ENCODE measurements at places on chromosomes 3 and 15. TPM values are rescaled to one million over a fixed set of nuclear protein-coding genes. Genes with fewer than 3 reads are reported as not detected.

GRCh38 chr3:197749315-197749600, 425 bp upstream of the FYTTD1 start:
- H3K36me3 ChIP-seq: no peaks in the 10 kb centered on the region
- no peaks in the 10 kb centered on the region for H3K27me3 ChIP-seq
- peak overlapping the region; percentile 75 for H3K27ac ChIP-seq
- H3K4me3 ChIP-seq: peak overlapping the region; percentile 93
- DNase-seq: peak; percentile 69

- peaks cover 8% of the 10 kb centered on the region for H3K36me3 ChIP-seq
- DNase-seq: peak; percentile 66
- H3K4me3 ChIP-seq: no peak overlapping the region
- H3K27me3 ChIP-seq: no peaks in the 10 kb centered on the region
- H3K27ac ChIP-seq: peak overlapping the region; percentile 62
- peaks cover 57% of the 10 kb centered on the region for H3K4me1 ChIP-seq
Observed at GRCh38 chr15:99845009-99845408, 111.8 kb upstream of the LYSMD4 start.

DNA sequence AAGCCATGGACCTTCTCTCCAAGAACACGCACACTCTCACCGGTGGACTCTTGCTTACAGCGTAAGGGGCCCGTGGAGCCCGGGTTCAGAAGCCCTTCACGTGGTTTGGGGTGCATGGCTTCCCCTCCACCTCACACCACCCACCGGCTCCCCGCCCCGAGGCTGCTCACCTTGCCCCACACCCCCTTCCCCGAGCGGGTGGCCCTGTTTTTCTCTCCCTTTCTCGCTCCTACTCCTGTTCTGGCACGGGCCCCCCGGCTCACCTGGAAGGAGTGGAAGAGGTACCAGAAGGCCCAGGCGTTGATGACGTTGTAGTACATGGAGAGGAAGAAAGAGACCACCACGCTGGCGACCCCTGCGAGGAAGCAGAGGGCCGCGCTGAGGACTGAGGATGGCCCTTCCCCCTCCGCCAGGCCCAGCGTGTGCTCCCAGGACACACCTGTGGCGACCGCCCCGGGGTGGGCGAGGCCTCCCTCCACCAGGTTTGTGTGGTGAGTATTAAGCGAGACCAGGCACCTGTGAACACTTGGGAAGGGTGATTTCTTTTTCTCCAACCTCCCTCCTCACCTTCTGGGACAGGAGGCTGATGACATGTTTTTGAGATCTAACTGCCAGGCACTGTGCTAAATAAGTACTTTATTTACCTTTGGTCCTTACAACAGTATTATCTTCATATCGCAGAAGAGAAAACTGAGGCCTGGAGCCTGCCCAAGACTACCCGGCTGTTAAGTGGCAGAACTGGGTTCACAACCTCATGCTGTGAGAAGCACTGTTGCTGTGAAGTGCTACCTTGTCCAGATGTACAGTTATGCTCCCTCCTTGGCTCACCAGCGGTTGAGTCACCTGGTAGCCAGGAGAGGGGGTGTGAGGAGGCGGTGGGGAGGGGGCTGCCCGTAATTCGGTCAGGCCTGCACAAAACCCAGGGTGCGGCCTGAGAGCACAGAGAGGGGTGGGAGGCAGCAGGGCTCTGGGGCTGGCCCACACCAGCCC, 16.3 kb downstream of the SLC6A20 start:
- no peaks in the 10 kb centered on the region for H3K27me3 ChIP-seq
- H3K27ac ChIP-seq: no peak overlapping the region
- no peak overlapping the region for H3K4me3 ChIP-seq
- no peaks in the 10 kb centered on the region for H3K36me3 ChIP-seq
- no peaks in the 10 kb centered on the region for H3K4me1 ChIP-seq

DNA sequence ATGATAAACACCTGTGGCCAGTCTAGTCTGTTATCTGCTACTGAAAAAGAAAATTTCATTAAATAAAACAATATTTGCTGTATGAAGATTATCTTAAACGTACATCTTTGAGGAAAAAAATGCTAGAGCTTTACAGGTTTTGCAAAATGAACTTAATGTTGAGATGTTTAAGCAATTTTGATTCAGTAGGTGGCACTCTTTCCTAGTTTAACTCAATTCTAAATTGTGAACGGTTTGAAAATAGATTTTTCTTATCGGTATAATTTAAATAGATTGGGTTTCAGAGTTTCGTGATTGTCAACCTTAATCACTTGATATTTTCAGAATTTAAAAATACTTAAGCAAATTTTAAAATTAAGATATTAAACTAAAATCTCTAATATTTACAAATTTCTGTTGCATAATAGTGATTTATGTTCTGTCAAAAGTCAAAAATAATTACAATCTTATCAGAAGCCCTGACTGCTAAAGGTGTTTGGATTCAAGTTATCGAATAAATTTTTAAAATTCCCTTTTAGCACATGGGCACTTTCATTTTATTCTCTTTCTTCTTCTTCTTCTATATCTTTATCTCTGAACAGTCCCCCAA, 7.0 kb upstream of the RNF111 start:
- no peak overlapping the region for H3K4me3 ChIP-seq
- H3K27ac ChIP-seq: no peak overlapping the region
- peaks cover 33% of the 10 kb centered on the region for H3K4me1 ChIP-seq
- H3K27me3 ChIP-seq: no peaks in the 10 kb centered on the region
- no peak for DNase-seq
- no peaks in the 10 kb centered on the region for H3K36me3 ChIP-seq

- no peaks in the 10 kb centered on the region for H3K27me3 ChIP-seq
- no peak overlapping the region for H3K27ac ChIP-seq
- DNase-seq: no peak
- no peaks in the 10 kb centered on the region for H3K36me3 ChIP-seq
- peaks cover 9% of the 10 kb centered on the region for H3K4me1 ChIP-seq
Observed at GRCh38 chr3:128231606-128232005, 78.3 kb downstream of the EEFSEC start.

DNA sequence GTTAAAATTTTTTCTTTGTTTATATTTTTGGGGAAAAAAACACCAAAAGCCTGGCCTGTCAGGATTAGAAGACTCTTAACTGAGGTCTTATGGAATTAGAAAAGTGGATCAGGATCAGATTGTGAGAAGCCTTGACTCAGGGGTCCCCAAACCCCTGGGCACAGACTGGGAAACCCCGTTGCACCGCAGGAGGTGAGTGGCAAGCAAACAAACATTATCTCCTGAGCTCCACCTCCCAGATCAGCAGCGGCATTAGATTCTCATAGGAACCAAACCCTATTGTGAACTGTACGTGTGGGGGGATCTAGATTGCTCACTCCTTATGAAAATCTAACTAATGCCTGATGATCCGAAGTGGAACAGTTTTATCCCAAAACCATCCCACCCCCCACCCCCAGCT, 117.2 kb downstream of the TCF12 start:
- peaks cover 61% of the 10 kb centered on the region for H3K4me1 ChIP-seq
- H3K4me3 ChIP-seq: no peak overlapping the region
- H3K27me3 ChIP-seq: no peaks in the 10 kb centered on the region
- no peak overlapping the region for H3K27ac ChIP-seq

GRCh38 chr15:68114356-68114755, 60.2 kb downstream of the PIAS1 start:
- peak overlapping the region; percentile 9 for H3K4me3 ChIP-seq
- H3K4me1 ChIP-seq: peaks cover 69% of the 10 kb centered on the region
- H3K27me3 ChIP-seq: no peaks in the 10 kb centered on the region
- H3K36me3 ChIP-seq: peaks cover 17% of the 10 kb centered on the region
- DNase-seq: no peak
- H3K27ac ChIP-seq: no peak overlapping the region

DNA sequence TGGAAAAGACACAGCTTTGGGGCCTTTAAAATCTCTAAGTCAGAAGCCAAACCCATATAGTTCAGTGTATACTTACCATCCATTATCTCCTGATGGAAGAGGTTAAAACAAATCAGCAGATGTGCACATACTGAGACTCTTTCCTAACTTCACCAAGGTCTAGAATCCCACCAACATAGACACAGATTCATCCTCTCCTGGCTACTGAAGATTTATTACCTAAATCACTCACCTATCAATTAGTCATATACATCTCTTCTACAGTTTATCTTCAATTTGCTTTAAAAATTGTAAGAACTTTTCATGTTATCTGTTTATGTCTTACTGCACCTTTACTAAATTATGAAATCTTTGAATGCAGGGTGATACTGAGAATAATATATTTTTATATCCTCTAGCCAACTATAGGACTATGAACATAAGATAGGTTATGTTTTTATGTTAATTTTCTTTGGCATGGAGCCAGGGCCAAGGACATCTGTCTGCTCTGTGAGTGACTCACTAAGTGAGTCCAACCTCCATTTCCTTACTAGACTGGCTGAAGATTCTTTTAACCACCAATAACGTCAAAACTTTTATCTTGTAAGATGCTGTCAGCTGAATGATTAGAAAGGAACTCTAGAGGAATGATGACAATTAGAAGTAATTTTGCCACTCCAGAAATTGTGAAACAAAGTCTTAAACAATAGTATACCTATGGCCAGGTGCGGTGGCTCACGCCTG, 397.6 kb downstream of the FOXP1 start:
- DNase-seq: peak; percentile 50
- H3K27me3 ChIP-seq: no peaks in the 10 kb centered on the region
- no peak overlapping the region for H3K4me3 ChIP-seq
- peaks cover 67% of the 10 kb centered on the region for H3K4me1 ChIP-seq
- H3K36me3 ChIP-seq: peaks cover 6% of the 10 kb centered on the region
- H3K27ac ChIP-seq: peak overlapping the region; percentile 37

DNA sequence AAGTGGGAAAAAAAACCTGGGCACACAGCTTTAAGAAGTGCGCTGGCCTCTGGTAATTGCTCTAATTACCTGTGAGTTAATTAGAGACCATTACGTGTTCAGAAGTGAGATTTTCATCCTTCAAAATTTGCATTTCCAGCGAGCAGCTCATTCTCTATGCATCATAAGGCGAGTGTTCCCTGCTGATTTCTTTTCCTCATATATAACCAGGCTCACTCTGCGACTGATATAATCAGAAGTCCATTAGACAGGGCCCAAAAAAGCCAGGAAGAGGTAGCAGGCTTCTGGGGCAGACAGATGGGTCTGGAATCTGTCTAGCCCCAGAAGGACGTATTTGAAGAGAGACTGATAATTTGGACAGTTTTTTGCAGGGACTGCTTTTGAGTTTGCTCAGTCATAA, 158.7 kb downstream of the MTHFS start:
- no peaks in the 10 kb centered on the region for H3K36me3 ChIP-seq
- H3K4me3 ChIP-seq: no peak overlapping the region
- H3K27me3 ChIP-seq: no peaks in the 10 kb centered on the region
- no peak for DNase-seq

GRCh38 chr15:82098674-82099073, 52.9 kb upstream of the MEX3B start:
- no peak overlapping the region for H3K27ac ChIP-seq
- H3K4me1 ChIP-seq: no peaks in the 10 kb centered on the region
- no peaks in the 10 kb centered on the region for H3K36me3 ChIP-seq
- H3K4me3 ChIP-seq: no peak overlapping the region
- peaks cover 3% of the 10 kb centered on the region for H3K27me3 ChIP-seq

GRCh38 chr3:124635169-124635539, 95.1 kb upstream of the UMPS start:
- no peak overlapping the region for H3K4me3 ChIP-seq
- DNase-seq: no peak
- H3K36me3 ChIP-seq: peaks cover 1% of the 10 kb centered on the region
- no peaks in the 10 kb centered on the region for H3K27me3 ChIP-seq
- no peak overlapping the region for H3K27ac ChIP-seq
- H3K4me1 ChIP-seq: peaks cover 16% of the 10 kb centered on the region

GRCh38 chr3:103085465-103085864, 650.6 kb downstream of the ZPLD1 start:
- H3K27ac ChIP-seq: no peak overlapping the region
- no peak overlapping the region for H3K4me3 ChIP-seq
- no peaks in the 10 kb centered on the region for H3K27me3 ChIP-seq
- no peaks in the 10 kb centered on the region for H3K36me3 ChIP-seq
- no peaks in the 10 kb centered on the region for H3K4me1 ChIP-seq
- no peak for DNase-seq

GRCh38 chr15:65258375-65259262, 28.1 kb downstream of the PARP16 start:
- peaks cover 19% of the 10 kb centered on the region for H3K36me3 ChIP-seq
- no peak for DNase-seq
- no peaks in the 10 kb centered on the region for H3K27me3 ChIP-seq

GRCh38 chr3:114660124-114660523, 366.3 kb downstream of the TIGIT start:
- H3K27me3 ChIP-seq: no peaks in the 10 kb centered on the region
- no peak for DNase-seq
- peaks cover 15% of the 10 kb centered on the region for H3K36me3 ChIP-seq
- H3K27ac ChIP-seq: no peak overlapping the region
- no peak overlapping the region for H3K4me3 ChIP-seq

- no peak overlapping the region for H3K27ac ChIP-seq
- H3K27me3 ChIP-seq: no peaks in the 10 kb centered on the region
- peaks cover 29% of the 10 kb centered on the region for H3K4me1 ChIP-seq
- H3K4me3 ChIP-seq: no peak overlapping the region
Observed at GRCh38 chr3:59392116-59392515, 342.3 kb upstream of the CFAP20DC start.

DNA sequence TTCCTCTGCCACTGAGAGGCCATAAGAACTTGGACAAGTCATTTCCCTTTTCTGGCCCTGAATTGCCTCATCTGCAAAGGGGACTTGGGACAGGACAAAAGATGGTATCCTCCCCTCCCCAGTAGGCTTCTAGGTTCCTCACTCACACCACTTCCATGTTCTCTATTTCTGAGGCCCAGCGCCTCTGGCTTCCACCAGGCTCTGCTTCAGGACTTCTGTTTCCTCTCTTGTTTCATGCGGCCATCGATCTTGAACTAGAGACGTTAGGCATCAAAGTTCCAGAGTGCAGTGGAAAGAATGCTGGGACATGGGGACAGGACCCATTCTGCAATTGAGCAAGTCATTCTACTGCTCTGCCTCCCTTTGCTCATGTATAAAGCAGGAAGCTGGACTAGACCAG, 1.7 kb downstream of the TM4SF4 start:
- DNase-seq: no peak
- no peak overlapping the region for H3K4me3 ChIP-seq
- H3K27ac ChIP-seq: no peak overlapping the region

DNA sequence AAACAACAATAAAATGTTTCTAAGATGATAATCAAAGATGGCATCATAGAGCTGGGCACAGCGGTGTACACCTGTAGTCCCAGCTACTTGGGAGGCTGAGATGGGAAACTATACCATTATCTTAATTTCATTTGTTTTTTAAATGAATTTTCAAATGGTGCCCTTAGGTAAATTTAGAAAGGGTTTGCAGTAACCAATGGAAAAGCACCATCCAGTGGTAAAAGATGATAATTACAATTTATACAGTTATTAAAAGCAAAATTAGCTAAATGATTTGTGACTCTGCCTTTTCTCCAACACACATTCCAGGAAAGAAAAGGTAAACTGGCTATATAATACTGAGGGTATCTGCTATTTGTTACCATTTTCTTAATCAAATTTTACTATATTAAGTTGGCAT, 14.4 kb upstream of the ANKRD28 start:
- no peak for DNase-seq
- no peaks in the 10 kb centered on the region for H3K36me3 ChIP-seq
- no peak overlapping the region for H3K27ac ChIP-seq
- no peaks in the 10 kb centered on the region for H3K27me3 ChIP-seq

GRCh38 chr15:90994059-90994416, 297 bp downstream of the PRC1 start:
- peaks cover 29% of the 10 kb centered on the region for H3K36me3 ChIP-seq
- H3K4me1 ChIP-seq: peaks cover 26% of the 10 kb centered on the region
- H3K4me3 ChIP-seq: peak overlapping the region; percentile 100
- DNase-seq: no peak
- peak overlapping the region; percentile 98 for H3K27ac ChIP-seq

MESP2 gene
- not detected for total RNA-seq

MRAS gene
- 0.52 TPM for total RNA-seq

ADAMTSL3 gene
- total RNA-seq: not detected

BCHE gene
- total RNA-seq: not detected

RARRES1 gene
- not detected for total RNA-seq

SCAMP5 gene
- 0.15 TPM for total RNA-seq

SAXO2 gene
- total RNA-seq: 0.69 TPM

POTEB3 gene
- not detected for total RNA-seq

All from activated naive CD4-positive, alpha-beta T cell treated with anti-CD3 and anti-CD28 coated beads for 36 hours (primary cell).